Neural cell (in vitro differentiated cells): ENCODE measurements at places on chromosomes 1 and 21. TPM values are rescaled to one million over a fixed set of nuclear protein-coding genes. Genes with fewer than 3 reads are reported as not detected.

Gene LCE1C
- not detected in 2 replicates for polyA plus RNA-seq

Gene NBPF6
- polyA plus RNA-seq: not detected in 2 replicates

Gene RGS8
- polyA plus RNA-seq: 2.9 and 8.3 TPM in 2 replicates

Gene DDR2
- polyA plus RNA-seq: 0.69 and 0.76 TPM in 2 replicates

Gene MAGI3
- polyA plus RNA-seq: 10.7 and 10.8 TPM in 2 replicates

Gene MPL
- not detected in 2 replicates for polyA plus RNA-seq

Gene SPTA1
- not detected in 2 replicates for polyA plus RNA-seq

Gene SMCP
- polyA plus RNA-seq: not detected in 2 replicates

Gene PARS2
- polyA plus RNA-seq: 1.9 and 2.5 TPM in 2 replicates

Gene RNU1-4
- under 0.01 TPM in 1 of 2 replicates, not detected in the other for polyA plus RNA-seq

Gene EBNA1BP2
- polyA plus RNA-seq: 100 and 102 TPM in 2 replicates

Gene TLR5
- polyA plus RNA-seq: not detected in 2 replicates

Gene DNAJC16
- polyA plus RNA-seq: 10.9 and 16.7 TPM in 2 replicates

Gene LPGAT1
- polyA plus RNA-seq: 51.0 and 53.1 TPM in 2 replicates

Gene LORICRIN
- 0.42 and 1.3 TPM in 2 replicates for polyA plus RNA-seq
